ENCODE measurements at places on chromosomes 2 and 18.

GRCh38 chr2:60840880-60841279 is 40.5 kb upstream of the REL start:
- DNase-seq = no peak

GRCh38 chr18:76941284-76941683 is 118.9 kb downstream of the ZNF236 start:
- no peak for DNase-seq

DNA sequence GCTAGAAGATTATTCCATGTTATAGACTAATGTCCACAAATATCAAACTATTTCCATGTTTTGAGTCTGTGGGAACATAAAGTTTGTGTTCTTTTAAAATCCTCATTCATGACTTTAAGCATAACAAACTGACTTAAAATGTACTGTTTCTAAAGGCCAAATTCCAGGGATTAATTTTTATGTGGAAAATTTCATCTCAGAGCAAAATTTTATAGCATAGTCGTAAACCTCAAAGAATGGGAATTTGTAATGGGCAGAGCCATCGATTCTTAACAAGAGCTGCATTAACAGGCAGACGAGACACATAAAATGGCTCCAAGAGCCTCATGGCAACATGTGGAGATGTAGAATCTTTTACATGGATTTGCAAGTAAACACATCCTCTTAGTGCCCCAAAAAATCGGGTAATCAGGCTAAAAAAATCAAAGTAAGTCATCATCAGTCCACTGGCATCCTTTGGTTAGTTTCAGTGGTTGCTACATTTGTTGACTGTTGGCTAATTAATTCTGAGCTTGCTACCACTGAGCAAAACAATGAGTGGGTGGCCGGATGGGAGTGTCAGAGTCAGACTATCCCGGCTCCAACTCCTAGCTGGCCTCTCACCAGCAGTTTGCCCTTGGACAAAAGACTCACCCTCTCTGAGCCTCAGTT is 119.6 kb downstream of the FAM210A start:
- no peak for DNase-seq

DNA sequence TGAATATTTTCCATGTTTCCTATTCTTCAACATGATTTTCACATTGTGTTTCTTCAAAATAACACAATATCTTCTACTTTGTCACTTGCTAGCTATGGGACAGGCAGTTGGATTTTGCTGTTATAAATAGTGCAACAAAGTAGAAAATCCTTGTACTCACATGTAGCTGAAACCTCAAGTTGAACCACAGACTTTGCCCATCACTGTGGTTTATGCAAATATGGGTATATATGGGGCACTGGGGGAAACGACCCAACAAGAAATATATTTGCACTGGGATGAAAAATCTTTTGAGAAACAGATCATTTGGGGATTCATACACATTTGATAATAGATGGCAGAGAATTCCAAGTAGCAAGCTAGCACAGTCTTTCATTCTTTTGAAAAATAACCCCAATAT is 486.3 kb upstream of the MAP2 start:
- no peak for DNase-seq

GRCh38 chr2:3001615-3002560 is 375.7 kb downstream of the EIPR1 start:
- no peak for DNase-seq

- peak; percentile 25 for DNase-seq
Measured at GRCh38 chr2:33023728-33024500, 77.2 kb downstream of the LTBP1 start.

GRCh38 chr18:63440219-63440618 is 17.9 kb upstream of the VPS4B start:
- DNase-seq = peak; percentile 18

DNA sequence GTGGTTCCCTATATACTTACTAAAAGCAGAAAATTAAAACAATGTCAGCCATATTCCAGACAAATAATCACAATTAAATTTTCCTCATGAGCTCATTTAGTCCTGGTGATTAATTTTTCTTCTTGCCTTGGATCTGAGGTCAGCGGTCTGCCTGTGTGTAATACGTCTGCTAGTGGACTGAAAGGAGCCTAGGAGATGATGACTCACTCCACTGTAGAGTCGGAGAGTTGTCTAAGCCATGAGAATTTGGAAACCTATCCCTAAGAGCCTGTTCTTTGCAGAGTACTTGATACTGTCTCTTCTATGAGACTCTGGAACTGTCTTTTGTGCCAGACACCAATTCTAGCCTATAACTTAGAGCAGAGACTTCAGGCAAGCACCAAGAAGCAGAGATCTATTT is 94.2 kb upstream of the RAB27B start:
- DNase-seq = peak; percentile 95

DNA sequence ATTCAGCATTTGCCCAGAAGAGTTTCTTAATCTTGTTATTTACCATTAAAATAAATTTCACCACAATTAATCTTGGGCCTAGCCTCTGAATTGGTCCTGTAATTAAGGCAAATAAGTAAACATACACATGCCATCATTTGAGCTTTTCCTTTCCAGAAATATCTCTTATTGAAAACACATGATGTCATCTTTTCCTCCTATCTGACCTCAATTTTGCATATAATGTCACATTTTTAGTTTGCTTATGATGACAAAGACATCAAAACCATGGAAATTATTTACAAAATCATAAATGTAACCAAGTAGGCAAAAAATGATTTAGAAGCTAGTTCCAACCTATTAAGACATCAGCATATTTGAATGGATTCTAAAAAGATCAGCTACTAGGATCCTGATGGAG is 915.5 kb downstream of the ERBB4 start:
- DNase-seq = no peak

GRCh38 chr2:28642796-28643195 is 108.8 kb upstream of the PPP1CB start:
- DNase-seq = no peak

DNA sequence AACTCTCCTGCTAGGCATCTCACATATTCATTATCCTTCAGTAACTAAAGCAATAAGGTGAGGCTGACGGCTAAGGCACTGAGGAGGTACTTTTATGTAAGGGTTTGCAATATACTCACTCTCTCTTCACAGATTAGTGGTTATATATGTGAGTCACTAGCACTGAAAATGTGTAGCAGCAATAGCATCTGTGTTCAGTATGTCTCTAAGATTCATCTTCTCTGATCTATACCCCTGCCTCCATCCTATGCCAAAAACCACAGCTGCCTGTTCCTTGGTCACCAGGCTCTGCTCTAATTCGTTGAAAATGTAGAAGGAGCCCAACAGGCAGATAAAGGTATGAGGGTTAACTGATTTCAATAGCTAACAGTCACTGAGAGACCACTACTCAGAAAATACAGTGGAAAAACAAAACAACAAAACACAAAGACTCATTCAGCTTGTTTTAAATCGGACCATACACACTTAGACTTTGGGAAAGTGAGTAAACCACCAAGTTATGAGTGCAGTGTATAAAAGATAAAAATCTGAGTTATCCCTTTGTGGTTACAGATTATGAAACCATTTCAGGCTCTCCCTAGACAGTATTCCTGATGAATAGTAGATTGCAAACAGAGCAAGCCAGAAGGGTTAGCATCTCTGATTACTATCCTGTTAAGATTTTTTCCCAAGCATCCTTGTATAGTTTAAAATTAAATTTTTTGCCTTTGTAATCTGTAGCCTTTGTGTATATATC is 75.3 kb upstream of the CYP26B1 start:
- peak; percentile 79 for DNase-seq

DNA sequence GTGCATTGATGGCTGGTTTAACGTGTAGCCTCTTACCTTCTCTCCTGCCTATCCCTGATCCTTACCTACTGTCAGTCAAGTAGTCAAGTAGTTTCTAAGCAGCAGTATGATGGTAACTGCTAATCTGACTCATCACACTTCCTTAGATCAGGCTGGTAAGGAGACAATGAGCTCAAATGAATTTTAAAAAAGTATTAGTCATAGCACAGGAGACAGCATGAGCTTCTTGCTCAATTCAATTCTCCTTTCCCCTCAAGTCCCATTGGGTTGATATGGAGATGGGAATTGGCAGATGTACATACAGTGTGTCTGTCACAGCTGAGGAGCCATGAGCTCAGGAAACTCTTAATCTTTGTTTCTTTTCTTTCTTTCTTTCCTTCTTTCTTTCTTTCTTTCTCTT is 799.7 kb downstream of the LRP1B start:
- peak; percentile 95 for DNase-seq

DNA sequence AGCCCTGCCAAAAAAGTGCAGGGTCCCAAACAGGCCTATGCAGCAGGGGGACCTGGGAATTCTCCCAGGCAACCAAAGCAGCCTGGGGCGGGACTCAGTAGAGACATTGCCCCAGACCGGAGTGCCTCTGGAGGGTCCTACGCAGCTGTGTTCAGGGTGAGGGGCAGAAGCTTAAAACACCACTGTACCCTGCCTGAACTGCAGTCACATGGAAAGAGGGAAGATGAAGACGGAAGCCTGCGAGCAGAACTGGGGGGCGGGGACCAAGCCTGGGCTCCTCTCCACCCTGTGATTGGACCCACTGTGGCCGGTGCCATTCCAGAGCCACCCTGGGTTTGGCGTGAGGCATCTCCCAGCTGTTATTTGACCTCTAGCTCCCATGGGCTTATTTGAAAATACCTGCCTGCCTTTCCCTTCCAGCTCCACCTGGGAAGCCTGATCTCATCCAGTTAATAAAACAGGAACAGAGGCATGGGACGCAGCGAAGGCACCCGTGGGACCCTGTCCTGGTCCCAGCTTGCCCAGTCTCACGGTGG is 183.1 kb downstream of the SMAD2 start:
- DNase-seq = no peak

DNA sequence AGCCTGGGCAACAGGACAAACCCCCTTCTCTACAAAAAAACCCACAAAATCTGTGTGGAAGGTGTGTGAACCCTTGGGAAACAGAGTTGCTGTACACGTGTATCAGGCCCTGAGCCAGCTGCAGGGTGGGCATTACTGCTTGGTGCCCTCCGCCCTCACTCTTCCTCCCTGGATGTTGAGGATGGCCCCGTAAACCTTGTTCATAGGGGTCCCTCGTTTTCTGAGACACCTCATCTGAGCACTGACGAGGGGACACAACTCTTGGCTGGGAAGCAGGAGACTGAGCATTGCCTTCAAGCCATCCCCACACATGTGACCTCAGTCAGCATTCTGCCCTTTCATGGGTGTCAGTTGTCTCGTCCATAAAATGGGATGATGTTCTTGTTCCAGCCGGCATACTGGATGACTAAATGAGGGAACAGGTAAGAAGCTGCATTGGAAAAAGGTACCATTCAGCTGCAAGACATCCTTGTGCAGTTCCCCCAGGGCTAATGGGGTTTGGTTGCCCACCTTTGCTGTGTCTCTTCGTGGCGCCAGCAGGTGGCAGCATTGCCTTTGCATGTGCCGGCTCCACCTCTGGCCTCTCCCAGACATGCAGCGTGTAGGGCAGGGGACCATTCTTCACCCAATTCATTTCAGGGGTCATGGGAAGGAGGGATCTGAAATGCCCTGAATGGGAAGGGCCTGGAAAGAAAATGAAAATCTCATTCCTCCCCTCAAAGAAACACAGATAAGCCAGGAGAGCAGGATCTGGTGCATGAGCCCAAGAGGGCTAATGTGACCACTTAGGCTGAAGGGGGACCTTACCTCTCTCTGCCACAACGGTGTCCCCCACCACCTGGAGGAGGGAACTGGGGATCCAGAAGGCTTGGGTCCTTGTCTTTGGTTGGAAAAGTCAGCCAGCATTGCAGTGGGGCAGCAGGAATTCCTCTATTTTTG is 36.4 kb upstream of the HAAO start:
- peak; percentile 63 for DNase-seq

DNA sequence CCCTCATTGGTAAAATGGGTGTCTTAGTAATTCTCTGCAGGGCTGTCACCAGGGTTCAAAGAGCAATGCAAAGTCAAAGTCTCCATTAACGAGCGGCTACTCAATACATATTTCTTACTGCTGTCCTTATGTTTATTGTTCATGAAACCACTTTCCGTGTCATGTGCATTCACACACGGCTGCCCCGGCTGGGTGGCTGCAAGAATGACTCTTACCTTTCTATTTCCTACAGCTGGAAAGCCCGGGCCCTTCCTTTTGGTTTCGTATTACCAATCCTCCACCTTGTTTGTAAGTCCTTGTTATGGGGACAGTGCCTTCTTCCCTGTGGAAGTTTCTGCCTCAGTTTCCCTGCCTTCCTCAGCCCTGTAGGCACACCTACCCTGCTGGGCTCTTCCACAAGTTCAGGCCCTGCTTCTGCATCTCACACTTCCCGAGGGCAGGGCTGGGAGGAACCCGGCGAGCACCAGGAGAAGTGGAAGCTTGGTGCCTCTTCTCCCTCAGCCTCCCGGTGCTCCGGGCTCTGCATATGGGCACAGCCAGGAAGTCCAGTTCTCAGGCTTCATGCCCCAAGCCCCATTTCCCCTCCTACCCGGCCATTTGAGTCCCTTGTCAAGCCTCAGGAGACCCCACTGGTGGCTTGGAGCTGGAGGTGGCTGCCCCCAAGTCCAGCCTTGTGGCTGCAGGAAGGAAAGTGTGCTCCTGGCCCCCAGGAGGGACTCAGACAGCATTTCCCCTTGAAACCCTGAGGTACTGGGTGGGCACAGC is 18.7 kb upstream of the ACKR3 start:
- DNase-seq = no peak

GRCh38 chr2:165952741-165953211 is 800 bp downstream of the TTC21B start:
- DNase-seq = no peak

- no peak for DNase-seq
Measured at GRCh38 chr18:8224576-8224975, 384.7 kb upstream of the RAB12 start.

DNA sequence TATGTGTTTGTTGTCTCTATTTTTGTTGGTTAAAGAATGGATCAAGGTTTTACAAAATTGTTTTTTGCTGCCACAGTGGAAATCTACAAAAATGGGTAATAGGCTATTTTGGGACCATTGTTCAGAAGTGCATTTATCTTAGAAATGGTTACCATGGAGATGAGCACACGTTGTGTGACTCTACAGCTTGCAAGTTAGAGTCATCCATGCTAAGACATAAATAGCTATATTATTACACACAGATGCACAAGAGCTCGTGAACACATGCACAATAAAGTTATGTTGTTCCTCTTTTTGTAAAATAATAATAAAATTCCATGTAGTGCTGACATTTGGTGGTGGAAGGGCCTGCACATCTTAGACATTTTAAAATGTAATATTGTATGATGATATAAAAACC is 15.5 kb upstream of the DUSP19 start:
- DNase-seq = peak; percentile 87

DNA sequence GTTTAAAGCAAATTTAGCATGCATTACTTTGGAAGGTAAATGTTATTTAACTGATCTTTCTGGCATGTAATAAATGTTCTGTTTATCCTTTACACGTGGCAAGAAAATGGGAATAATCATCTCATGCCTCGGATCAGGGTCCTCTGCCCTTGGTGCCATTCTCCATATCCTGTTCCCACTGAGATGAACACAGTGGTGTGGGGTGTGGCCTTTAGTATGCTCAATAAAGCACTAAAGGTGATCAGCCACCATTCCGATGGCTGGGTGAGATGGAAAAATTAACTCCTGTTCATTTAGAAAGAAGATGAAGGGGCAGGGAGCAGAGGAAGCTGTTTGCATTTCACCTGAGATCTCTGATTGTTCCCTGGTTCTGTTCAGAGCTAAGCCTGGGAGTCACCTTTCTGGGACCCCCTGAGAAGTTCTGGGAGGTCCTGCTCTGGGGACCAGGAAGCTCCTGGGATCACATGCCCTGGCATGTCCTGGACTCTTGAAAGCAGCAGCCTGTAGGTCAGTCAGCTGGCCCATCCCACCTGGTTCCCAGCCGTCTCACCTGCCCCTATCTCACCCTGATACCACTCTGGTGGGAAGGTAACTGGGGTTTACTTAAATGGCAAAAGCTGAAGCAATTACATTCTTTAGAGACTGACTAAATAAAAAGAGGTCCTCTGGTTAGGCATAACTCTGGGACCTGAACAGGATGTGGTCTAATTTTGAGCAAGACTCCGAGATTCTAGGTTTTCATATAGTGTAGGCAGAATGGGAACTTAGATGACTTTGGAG is 288.9 kb upstream of the EPAS1 start:
- peak; percentile 60 for DNase-seq
